Esophagus mucosa (tissue), 1 donor: ENCODE measurements at places on chromosomes 5 and 9.

DNA sequence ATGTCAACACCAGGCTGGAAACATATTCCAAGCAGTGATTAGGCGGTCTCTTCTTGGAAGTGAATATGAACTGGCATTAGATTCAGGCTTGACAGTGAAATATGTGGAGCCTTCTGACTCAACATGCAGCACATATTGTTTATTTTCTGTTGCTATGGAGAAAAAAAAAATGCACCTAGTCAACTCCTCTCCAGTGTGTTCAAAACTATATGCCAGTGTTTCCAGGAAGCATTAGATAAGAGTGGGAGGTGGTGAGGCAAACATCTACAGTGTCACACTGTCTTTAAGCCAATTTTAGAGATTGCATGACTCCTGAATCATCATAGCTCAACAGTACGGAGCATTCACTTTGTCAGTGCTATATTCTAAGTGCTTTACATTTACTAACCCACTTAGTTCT, 117.9 kb downstream of the HCN1 start:
- no peak for ATAC-seq

- ATAC-seq, result no peak
Observed at GRCh38 chr9:136370687-136371532, 2.6 kb downstream of the CARD9 start.

DNA sequence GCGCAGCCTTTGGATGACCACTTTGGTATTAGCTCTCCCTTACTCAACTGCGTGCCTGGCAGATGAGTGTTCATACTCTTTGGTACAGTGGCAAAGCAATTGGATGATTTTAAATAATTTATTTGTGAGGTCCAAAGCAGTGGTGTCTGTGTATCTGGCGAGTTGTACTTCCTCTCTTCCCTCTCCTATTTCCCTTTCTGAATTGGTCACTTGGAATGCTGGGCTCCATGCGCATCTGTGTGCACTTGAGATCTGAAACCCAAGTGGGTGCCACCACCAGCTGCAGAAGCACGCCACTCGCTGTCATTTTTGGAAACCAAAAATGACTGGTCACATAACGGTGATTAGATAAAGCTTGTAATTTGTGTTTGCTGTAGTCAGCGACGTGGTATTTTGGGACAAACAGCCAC, 386.0 kb upstream of the KLF4 start:
- ATAC-seq, result no peak

- ATAC-seq, result peak; percentile 50
Observed at GRCh38 chr9:90029996-90030395, 425.2 kb downstream of the GADD45G start.

- peak; percentile 46 for ATAC-seq
Observed at GRCh38 chr5:176611435-176611834, 1.5 kb upstream of the GPRIN1 start.

DNA sequence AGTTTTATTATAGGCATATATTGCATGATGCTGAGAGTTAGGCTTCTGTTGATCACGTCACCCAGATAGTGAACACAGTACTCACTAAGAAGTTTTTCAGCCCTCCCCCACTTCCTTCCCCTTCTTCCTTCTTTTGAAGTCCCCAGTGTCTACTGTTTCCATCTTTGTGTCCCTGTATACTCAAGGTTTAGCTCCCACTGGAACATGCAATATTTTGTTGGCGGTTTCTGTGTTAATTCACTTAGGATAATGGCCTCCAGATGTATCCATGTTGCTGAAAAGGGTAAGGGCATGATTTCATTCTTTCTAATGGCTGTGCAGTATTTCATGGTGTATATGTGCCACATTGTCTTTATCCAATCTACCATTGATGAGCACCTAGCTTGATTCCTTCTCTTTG, 764.3 kb downstream of the MTRR start:
- no peak for ATAC-seq

GRCh38 chr9:130220352-130220751, 45.2 kb upstream of the HMCN2 start:
- ATAC-seq, result no peak

GRCh38 chr5:141810702-141811101, 67.5 kb downstream of the PCDH1 start:
- no peak for ATAC-seq

- peak; percentile 45 for ATAC-seq
Observed at GRCh38 chr5:134577022-134577795, 51.7 kb downstream of the JADE2 start.

DNA sequence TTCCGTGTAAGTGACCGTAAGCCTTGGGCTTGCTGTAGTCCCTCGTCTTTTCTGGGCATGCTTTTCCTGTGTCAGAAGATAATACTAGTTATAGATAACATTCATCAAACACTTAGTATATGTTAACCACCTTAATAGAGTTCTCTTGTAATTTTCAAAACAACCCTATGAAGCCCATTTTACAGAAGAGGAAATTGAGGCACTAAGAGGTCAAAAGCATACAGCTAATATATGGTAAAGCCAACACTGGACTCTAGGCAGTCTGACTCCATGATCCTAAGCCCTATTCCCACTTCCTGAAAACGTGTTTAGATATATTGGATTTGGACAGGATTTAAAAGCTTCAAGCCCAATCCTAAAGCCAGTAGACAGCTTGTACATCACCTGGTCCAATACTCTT, 153.8 kb downstream of the CEP120 start:
- no peak for ATAC-seq

DNA sequence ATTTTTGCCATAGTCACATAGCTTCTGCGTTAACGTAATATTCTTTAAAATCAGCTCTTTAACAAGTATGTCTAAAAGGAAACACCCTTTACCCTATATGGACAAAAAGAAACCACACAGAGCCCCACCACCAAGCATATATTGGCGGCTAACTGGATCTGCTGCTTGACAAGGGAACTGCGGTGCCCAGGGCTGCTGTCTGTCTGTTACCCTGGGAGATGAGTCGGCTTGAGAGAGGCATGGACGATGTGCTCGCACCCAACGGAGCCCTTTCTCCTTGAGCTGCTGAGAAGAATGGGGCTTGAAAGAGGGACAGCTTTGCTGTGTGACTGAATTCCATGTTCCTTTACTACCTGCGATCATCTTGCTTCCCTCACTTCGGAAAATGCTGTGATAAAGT, 158.6 kb upstream of the SHB start:
- no peak for ATAC-seq
